NCI-H1436 treated with DMSO at 0.1 percent for 48 hours (cell line): ENCODE measurements at places on chromosomes 7 and 10.

DNA sequence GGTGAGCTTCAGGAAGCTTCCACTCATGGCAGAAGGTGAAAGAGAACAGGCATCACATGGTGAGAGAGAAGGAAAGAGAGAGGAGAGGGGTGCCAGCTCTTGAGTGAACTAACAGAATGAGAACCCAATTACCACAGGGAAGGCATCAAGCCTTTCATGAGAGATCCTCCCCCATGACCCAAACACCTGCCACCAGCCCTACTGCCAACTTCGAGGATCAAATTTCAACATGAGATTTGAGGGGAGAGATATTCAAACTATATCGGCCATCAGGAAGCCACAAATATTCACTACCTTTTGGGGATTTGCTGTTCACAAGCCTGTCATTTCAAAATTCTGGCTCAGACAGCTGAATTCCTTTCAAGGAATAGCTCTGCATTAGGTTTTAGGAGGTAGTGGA lies 39.9 kb upstream of the SMNDC1 start:
- no peak for DNase-seq

DNA sequence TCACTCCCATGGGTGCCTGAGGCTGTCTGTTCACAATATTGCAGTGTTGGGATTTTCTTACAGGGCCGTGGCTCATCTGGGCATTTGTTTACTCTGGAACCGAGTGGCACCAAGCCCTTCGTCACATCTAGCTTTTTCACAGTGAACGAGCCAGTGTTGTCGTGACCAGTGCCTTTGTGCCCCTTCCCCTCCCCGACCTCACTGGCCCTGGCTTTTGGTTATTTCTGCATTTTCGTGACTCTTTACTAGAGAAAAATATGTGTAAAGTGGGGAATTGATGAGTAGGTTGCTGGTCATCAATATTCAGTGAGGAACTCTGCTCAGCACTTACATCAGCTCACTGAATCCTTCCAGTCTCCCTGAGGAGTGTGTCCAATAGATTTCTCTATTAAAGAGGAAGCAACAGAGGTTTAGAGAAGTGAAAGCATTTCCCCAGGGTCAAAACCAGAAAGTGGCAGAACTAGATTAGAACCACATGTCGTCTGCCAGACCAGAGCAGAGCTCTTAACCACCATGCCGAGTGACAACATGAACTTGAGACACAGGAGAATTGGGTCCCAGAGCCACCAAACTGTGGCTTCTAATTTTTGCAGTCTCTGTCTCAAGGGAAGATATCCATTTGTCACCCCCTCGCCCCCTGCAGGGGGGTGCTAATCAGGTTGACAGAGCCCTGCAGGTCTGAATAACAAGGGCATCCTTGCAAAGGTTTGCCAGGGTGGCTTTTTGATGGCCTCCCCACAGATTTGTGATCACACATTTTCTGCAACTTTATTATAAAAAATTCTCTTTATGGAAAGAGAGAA lies 125.3 kb downstream of the CHN2 start:
- DNase-seq, result no peak

DNA sequence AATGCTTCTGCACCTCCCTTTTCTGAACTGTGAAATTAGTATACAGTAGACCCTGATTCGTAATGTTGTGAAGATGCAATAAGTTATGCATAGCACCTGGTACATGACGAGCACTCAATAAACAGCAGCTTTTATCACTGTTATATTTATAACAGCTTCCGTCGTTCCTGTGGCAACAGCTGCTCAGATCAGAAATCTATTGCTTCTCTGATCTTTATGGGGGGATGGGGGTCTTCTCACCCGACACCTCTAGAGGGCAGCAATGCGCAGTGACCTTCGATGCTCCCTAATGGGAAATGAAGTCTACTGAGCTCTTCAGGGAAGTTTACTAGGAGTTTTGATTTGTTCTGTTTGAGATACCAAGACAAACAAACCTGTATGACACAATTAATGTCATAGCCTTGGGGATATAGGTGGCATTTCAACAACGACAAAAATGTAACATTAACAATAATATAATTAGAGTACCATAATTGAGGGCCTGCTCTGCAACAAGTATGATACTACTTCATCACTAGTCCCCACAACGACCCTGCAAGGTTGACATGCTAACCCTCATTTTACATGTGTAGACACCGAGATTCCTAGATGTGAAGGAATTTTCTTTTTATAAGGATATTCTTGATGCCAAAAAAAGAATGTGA lies 289.6 kb downstream of the SFMBT2 start:
- DNase-seq, result no peak

DNA sequence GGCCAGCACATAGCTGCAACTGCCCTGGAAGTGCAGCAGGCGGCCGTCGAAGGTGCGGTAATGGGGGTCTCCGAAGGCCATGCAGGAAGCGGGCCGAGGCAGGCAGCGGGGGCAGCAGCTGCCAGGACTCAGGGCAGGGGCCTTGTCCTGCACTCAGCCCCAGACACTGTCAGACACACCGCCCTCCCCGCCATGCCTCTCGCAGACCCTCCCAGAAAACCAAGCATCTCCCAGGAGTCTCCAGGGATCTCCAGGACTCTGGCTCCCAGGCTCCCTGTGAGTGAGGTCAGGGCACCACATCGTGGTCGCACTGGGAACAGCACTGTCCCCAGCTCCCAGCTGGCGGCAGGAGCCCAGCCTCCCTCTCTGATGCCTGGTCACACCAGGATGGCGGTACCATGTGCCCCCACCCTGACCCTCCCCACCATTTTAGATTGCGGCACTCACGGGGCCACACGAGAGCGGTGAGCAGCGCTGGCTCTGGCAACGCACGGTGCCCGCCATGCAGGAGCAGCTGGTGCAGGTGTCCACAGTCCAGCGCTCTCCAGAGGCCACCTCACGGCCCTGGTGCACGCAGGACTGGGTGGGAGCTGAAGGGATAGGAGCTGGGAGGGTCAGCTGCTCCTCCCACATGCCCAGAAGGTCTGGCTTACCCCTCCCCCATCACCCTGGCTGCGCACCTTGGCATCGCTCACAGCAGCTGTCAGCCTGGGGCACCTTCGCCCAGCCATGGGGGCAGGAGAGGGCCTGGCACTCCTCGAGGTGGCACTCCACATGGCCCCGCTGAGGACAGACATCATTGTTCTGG lies 17.5 kb downstream of the ATP6V1F start:
- no peak for DNase-seq

DNA sequence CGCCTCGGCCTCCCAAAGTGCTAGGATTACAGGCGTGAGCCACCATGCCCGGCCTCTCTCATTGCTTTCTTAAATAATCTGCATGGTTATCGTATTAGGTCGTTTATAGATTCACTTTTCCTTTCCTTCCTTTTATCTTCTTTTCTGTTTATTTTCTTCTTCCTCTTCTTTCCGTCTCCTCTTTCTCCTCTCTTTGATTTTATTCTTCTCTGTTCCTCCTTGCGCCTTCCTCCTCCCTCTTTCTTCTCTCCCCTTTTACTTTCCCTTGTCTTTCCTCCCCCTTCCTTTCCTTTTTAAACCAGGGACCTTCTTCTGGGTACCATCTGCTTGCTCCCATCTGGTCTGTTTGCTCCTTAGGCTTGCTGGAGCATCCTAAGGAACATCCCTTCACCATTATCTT lies 18.6 kb downstream of the MLLT10 start:
- no peak for DNase-seq

GRCh38 chr10:125037145-125037877 lies 95.4 kb downstream of the ZRANB1 start:
- no peak for DNase-seq

- DNase-seq, result no peak
Measured at GRCh38 chr7:137611606-137612005, 235.2 kb downstream of the DGKI start.

DNA sequence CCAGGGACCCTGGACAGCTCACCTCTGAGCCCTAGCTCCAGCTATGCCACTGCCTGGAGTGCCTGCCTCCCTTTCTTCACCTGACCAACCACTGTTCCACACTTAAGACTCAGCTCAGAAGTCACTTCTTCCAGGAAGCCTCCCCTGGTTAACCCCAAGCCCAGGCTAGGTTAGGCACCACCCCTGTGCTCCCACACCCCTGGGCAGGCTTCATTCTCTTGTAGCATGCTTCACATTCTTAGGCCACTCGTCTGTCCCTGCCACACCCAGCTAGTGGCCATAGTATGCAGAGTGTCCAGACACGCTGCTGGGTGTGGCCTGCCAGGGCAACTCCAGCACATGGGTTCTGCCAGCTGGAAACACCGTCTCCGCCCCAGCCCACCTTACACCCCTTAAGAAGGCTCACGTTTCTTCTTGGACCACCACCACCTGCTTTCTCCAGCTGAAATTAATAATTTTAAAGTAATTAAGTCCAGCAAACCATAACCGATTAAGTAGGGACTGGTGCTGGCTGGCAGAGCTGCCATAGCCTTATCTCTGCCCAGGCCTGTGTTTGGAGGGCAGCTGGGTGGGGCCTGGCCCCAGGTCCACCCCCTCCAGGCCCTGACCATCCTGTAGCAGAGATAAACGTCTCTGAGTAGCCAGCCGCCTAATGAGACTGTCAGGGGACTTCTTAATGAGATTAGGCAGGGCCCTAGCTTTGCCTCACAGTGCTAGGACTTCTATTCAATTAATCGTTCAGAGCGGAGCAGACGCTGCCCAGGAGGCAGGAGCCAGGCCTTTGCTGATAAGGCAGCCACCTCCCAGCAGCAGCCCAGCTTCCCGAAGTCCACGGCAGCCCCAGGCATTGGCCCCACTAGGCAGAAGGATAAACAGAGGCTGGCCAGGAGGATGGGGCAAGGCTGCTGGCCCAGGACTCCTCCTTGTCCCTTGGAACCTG lies 20.5 kb downstream of the GRID1 start:
- DNase-seq, result no peak

DNA sequence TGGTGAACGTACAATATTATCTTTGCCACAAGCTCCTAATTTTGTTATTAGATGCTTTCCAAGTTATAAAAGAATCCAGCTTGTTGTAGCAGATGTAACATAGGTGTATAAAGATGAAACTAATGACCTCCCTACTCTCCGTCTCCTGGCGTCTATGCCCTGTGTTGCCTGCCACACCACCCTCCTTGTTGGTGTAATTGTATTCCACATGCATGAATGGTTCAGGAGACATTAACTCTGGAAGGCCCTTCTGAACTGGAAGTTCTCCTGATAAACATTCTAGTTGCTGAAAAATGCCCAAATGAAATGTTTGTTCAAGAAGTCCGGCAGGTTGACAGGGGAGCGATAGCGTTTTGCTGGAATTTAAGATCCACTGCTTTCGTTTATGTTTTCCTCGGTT lies 53.9 kb upstream of the SEPHS1 start:
- DNase-seq, result no peak

DNA sequence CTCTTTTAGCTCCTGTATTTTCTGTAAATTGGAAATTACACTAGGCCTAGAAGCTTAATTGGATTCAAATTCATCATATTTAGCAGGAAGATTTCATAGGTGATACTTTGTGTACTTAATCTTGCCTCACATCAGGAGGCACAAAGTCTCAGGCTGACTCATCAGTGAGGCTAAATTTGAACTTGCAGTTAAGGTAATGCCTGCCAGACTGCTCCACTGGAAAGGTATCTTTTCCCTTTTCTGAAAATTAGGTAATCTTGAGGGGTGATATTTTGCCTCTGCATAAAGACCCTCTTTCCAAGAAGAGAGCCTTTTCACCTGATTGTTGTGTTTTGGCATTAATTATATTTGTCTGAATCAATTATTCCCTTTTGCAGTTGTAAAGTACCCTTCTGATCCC lies 14.6 kb downstream of the PPIA start:
- no peak for DNase-seq

DNA sequence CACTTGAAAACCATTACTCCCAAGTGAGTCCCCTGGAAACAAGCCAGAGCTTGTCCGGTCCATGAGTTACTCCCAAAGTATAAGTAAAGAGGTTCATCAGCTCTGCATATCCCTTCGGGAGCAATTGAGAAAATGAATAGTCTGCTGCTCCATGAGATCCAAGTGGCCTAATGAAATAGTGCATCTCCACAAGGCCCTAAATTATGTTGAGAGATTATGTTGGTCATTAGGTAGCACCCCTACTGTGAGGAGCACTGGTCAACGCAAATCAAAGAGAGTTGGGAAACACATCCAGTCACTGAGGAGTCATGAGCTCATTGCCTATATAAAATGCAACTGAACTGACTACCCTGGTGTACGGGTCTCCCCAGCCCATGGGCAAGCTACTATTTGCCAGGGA lies 205.5 kb upstream of the AOAH start:
- DNase-seq, result no peak

DNA sequence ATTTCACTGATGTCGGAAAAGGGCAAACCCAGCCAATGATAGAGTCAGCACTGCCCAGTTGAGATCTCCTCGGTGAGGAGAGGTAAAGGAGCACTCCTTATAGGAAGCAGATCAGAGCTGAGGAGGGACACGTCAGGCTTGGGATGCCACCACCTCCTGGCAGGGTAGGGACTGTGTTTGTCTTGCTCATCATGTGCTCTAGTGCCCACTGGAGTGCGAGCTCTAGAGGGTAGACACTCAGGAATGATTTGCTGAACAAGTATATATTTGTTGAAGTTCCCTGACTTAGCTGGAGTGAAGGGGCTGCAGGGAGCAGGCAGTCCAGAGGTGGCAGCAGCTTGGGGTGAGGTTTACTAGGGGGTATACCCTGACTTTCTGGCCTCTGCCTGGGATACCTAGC lies 146.5 kb downstream of the NOC3L start:
- DNase-seq, result no peak

DNA sequence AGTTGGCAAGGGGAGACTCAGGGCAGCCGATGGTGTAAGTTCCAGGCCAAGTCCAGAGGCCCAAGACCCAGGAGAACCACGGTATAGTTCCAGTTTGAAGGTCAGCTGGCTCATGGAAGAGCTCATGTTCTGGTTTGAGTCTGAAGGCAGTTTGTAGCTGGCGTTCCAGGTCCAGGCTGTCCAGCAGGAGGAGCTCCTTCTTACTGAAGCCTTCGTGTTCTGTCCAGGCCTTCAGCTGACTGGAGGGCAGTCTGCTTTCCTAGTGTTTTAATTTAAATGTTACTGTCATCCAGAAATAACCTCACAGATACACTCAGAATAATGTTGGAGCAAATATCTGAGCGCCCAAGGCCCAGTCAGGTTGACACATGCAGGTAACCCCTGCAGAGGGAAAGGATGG lies 4.2 kb downstream of the SUN1 start:
- no peak for DNase-seq

GRCh38 chr10:21487416-21488180 lies 37.9 kb downstream of the SKIDA1 start:
- DNase-seq, result no peak

DNA sequence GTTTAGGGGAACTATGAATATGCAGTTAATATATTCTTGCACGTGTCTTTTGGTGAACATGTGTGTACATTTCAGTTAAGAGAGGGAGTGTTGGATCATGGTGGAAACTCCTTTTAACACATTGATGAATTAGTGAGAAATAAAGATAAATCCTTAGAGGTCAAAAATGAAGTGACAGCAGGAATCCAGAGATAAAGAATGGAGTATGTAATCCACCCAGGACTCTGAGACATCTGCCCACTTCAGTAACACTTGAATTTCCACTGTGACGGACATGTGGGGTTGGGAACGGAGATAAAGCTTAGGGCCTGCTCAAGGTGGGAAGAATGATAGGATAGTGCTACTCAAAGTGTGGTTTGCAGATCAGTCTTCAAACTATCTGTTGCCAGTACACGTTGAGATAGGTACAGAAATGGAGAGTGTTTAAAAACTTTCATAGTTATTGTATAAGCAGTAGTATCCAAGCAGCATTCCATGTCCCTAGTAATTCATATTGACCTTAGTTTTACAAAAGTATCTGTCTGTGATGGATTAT lies 6.6 kb upstream of the RELN start:
- no peak for DNase-seq

- DNase-seq, result no peak
Measured at GRCh38 chr7:1555046-1555812, 776 bp downstream of the TMEM184A start.
